ENCODE measurements at places on chromosomes 1 and 21.

DNA sequence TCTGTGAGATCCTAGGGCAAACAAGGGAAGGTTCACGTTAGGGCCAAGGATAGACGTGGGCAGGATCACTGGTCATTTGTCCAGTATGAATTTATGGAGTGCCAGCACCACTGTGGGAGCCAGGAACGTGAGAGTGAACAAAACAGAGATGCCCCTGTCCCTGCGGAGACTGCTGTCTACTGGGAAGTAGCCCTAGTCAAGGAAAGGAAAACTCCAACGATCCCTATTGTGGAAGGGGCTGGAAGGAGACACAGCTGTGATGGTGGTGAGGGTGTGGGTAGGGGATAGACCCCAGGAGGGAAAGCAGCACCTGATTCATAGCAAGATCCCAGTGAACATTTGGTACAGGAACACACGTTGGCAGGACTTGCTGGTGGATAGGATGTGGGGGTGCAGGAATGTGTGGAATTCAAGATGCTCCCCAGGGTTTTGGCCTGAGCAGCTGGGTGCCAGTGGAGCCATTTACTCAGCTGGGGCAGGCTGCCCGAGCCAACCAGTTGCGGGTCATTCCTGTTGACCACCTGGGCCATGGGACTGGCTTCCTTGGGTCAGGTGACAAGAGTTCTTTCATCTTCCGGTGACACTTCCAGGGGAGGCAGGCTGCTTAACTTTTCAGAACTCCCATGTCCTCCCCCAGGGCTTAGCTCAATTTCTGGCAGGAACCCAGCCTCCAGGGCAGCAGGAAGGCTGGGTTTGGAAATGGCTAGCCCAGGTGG lies 1.2 kb upstream of the ATP13A2 start:
- no peak for DNase-seq

GRCh38 chr1:226788965-226789364 lies 49.9 kb upstream of the ITPKB start:
- DNase-seq = no peak

GRCh38 chr1:70358921-70359564 lies 4.5 kb upstream of the ANKRD13C start:
- no peak for DNase-seq

GRCh38 chr1:62288224-62288623 lies 31.0 kb downstream of the KANK4 start:
- no peak for DNase-seq
